ENCODE measurements at places on chromosomes 16 and 17.

DNA sequence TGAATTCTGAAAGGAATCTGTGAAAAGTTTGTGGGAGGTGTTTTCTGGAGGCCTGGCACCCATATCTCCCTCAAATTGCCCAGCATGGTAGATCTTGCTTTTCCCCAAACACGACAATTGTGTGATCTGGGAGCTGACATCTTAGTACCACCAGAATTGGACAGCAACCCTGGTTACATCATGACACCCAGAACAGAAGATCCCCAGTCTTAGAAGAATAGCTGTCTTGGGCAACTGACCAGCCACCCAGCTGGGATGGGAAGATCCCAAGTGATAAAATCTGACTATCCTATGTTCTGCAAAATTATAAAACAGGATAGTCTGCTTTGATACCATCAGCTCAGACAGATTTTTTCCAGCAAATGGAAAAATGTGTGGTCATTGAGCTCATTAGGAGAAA is 235.3 kb downstream of the CDH13 start:
- no peak for DNase-seq

- DNase-seq = no peak
These were observed 11.1 kb downstream of the LDHD start for GRCh38 chr16:75105306-75106061.

- DNase-seq = no peak
These were observed 9.4 kb upstream of the ABCC3 start for GRCh38 chr17:50625032-50625871.

GRCh38 chr17:2502871-2503580 is 8.7 kb downstream of the METTL16 start:
- no peak for DNase-seq

GRCh38 chr16:1534021-1535020 is 855 bp downstream of the TMEM204 start:
- DNase-seq = no peak

- no peak for DNase-seq
These were observed 43.4 kb upstream of the ZC3H18 start for GRCh38 chr16:88526906-88527185.

DNA sequence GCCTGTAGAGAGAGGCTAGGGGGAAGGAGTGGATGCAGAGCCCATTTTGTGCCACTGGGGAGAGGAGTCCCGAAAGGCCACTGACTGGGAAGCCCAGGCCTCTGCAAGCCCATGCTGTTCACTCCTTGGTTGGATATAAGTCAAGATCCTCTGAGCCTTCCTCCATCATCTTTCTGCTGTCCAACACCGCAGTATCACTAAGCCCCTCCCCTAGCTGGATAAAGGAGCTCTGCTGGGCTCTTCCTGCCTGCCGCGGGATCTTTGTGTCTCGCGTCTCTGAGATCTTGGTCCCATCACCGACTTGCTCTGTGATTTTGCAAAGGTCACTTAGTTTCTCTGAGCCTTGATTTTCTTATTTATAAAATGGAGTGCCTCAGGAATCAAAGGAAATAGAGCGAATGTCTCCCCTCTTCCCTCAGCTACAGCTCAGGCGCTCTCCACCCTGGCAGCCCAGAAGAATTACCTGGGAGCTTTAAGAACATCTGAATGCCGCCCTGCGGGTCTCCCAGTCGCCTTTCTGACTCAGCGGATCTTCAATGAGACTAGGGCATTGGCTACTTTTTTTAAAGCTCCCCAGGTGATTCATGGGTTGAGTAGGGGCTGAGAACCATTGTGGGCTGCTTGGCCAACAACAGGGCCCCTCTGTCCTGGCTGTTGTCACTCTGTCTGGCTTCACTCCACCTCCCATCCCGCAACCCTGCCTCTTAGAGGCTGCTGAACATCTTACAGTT is 25.2 kb upstream of the TMEM220 start:
- no peak for DNase-seq

GRCh38 chr16:29680180-29680598 is 1.2 kb downstream of the QPRT start:
- no peak for DNase-seq

- no peak for DNase-seq
These were observed 89.0 kb upstream of the CDH5 start for GRCh38 chr16:66277311-66278070.

- DNase-seq = no peak
These were observed 69.6 kb downstream of the KANSL1 start for GRCh38 chr17:46123607-46124006.

GRCh38 chr17:66255527-66255971 is 26.3 kb upstream of the APOH start:
- no peak for DNase-seq

GRCh38 chr17:75876190-75876937 is 2.0 kb downstream of the TRIM47 start:
- peak; percentile 34 for DNase-seq

Data from stimulated activated effector memory CD8-positive, alpha-beta T cell treated with anti-CD3 and anti-CD28 coated beads, Interleukin-12 subunit alpha, Interleukin-12 subunit beta, amount 100 ng/mL, for 72 hours (primary cell).